ENCODE measurements at places on chromosomes 6 and 20.
A peak's percentile ranks its signal among the peaks of the same experiment; 100 is the strongest.

- DNase-seq, result no peak
Measured at GRCh38 chr6:42974919-42975505, 4.0 kb downstream of the PEX6 start.

- no peak for DNase-seq
Measured at GRCh38 chr20:12256806-12257205, 339.1 kb downstream of the BTBD3 start.

GRCh38 chr20:10074513-10074912 lies 39.7 kb downstream of the ANKEF1 start:
- DNase-seq, result no peak

GRCh38 chr20:61561111-61561830 lies 309.2 kb downstream of the CDH4 start:
- DNase-seq, result no peak

DNA sequence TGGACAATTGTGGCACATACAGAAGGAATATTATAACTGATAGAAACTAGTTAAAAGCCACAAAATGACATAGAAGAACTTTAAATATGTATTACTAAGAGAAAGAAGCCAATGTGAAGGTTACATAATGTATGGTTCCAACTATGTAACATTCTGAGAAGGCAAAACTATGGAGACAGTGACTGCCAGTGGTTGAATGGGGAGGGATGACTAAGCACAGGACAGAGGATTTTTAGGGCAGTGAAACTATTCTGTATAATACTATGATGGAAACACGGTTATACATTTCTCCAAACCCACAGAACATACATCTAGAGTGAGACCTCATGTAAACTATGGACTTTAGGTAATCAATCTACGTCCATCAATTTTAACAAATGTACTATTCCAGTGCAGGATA lies 22.4 kb downstream of the SYNCRIP start:
- DNase-seq, result no peak

DNA sequence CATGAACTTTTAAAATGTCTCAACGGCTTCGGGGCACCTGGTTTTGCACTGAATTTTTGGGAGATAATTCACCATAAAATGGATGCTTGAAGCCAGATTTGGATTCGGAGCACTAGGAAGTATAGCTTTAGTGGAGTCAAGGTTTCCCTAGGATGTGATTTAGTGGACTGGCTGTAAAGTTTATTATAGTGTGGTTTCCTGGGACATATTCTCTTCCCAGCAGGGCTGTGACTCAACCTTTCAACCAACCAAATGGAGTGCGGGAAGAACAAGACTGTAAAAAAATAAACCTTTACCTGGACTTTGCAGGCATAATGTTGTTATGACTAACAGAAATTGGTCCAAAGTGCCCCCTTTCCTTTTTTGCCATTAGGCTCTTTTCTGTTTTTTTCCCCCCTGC lies 327.4 kb upstream of the MAN1A1 start:
- DNase-seq, result no peak

DNA sequence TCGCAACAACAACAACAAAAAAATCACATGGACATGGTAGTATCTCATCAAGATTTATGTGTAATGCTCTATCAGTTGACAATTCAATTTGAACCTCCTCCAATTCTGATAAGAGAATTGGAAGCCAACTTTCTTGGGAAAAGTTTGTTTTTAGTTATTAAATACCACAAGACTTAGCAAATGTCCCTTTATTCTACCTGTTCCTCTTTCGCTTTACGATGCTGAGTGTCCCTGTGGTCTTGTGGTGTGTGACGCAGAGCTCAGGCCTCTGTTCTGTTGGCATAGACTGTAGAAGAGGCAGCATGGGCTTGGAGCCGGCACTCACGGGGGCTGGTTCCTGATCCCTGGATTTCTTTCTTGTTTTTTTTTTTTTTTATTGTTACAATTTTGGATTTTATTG lies 76.7 kb downstream of the PSMB1 start:
- no peak for DNase-seq

GRCh38 chr6:122621638-122622037 lies 11.4 kb downstream of the PKIB start:
- peak; percentile 83 for DNase-seq

GRCh38 chr6:163207431-163208383 lies 206.8 kb upstream of the QKI start:
- no peak for DNase-seq

- DNase-seq, result no peak
Measured at GRCh38 chr6:6701864-6702263, 113.3 kb downstream of the LY86 start.

- no peak for DNase-seq
Measured at GRCh38 chr6:83190626-83191025, 2.4 kb downstream of the PGM3 start.

- no peak for DNase-seq
Measured at GRCh38 chr6:38175786-38176185, 356.3 kb downstream of the ZFAND3 start.

DNA sequence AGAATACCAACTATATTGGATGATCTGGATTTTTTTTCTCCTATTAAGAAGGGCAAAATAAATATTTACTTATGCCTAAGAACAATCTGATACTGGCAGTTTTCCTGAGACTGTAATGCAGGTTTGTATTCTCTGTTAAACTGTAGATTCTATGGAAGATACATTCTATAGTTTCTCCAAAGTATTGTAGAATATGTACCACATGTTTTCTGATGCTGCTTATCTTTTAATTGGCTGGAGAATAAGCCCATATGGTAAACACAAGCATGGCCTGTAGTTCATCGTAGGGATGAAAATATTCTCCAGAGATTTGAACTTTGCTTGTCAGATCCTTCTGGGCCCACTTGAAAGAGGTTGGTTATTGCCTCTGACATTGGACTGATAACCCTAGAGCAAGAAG lies 99.1 kb downstream of the CENPW start:
- DNase-seq, result no peak

DNA sequence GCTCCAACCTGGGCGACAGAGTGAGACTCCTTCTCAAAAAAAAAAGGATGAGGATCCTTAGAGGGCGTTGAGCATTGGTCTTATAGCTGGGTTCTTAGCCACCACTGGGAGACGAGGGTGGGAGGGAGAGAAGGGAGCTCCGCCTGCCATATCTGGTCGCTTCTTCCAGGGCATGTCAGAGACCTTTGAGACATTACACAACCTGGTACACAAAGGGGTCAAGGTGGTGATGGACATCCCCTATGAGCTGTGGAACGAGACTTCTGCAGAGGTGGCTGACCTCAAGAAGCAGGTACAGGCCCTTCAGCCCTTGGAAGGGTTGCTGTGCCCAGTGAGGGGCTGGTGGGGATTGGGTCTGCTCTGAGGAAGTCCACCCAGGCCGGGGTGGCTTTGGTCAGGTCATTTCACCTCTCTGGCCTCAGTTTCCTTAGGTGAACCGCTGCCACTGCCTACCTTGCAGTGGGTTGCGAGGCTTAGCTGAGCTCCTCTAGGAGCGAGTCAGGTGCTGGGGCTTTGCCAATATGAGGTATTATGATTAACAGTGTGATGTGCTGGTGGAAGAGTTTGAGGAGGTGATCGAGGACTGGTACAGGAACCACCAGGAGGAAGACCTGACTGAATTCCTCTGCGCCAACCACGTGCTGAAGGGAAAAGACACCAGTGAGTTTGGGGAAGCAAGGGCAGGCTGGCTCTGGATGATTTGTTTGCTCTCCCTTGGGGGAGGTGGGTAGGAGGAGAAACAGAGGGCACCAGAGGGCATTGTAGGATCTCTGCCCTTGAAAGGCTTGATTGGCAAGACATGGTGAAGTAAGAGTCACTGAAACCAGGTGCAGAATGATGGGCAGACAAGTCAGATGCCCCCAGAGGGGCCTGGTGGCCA lies 8.5 kb downstream of the CNPY3 start:
- DNase-seq, result no peak

- DNase-seq, result no peak
Measured at GRCh38 chr20:49313283-49313682, 35.4 kb upstream of the ZNFX1 start.

GRCh38 chr6:124423621-124424020 lies 538.6 kb upstream of the RNF217 start:
- DNase-seq, result no peak

- DNase-seq, result no peak
Measured at GRCh38 chr6:125888989-125889656, 67.4 kb upstream of the HINT3 start.

DNA sequence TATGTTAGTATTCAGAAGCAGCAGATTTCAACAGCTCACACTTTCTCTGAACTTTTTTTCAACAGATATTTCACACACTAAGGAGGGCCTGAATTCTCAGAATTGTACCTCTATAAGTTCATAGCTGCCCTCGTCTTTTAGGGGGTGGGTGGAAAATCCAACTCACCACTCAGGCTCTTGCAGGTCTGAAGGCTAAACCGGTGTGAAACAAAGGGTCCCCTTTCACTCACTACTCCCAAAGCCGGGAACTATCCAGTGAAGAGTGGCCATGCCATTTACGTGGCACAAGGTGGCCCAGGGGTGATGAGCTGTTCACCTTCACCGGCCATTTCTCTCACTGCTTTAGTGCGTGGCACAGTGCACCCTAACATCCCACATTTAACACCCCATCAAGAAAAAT lies 24.2 kb downstream of the TBC1D7 start:
- DNase-seq, result no peak

DNA sequence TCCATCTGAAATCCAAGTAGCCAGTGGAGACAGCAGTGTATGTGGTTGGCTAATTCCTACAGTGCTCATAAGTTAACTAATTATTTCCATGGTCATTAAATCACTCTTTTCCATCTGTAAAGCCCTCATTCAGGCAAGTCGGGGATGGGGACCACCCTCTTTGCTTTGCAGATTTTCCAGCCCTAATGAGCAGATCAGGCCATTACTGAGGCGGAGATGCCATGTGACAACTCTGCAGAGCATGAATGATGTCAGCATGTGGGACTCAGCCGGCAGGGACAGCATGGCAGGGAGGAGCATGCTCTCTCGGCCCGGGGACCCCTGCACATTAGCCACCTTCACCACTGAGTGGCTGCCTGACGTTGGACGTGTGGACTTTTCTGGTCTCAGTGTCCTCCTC lies 623.3 kb upstream of the CDH4 start:
- DNase-seq, result no peak

GRCh38 chr20:38590676-38591473 lies 9.9 kb downstream of the ADIG start:
- no peak for DNase-seq

GRCh38 chr6:36751091-36751490 lies 53.5 kb downstream of the RAB44 start:
- DNase-seq, result no peak

DNA sequence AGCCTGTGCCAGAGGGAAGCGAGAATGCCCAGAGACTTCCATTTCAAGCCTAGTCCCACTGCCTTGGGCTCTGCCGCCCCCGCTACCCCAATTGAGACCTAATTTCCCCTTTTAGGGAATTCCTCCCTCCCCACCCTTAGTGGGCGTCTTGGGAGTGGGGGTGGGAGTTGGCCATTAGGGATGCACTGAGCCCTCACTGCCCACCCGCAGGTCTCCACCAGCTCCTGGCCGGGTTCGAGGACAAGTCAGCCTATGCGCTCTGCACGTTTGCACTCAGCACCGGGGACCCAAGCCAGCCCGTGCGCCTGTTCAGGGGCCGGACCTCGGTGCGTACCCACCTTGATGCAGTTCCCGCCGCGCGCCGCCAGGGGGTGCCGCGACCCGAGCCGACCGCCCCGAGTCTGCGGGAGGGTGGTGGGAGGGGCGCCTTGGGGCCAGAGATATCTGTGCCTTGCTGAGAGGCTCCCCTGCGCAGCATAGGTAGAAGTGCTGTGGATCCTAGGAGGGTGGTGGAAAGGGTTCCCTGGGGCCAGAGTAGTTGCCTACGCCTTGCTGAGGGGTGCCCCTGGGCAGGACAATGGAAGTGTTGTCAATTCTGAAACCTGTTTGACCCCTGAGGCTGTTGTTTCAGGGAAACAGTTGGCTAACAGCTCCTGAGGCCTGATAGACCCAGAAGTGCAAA lies 9.2 kb downstream of the ITPA start:
- DNase-seq, result peak; percentile 72

GRCh38 chr6:105678516-105678915 lies 275.6 kb upstream of the PREP start:
- no peak for DNase-seq

DNA sequence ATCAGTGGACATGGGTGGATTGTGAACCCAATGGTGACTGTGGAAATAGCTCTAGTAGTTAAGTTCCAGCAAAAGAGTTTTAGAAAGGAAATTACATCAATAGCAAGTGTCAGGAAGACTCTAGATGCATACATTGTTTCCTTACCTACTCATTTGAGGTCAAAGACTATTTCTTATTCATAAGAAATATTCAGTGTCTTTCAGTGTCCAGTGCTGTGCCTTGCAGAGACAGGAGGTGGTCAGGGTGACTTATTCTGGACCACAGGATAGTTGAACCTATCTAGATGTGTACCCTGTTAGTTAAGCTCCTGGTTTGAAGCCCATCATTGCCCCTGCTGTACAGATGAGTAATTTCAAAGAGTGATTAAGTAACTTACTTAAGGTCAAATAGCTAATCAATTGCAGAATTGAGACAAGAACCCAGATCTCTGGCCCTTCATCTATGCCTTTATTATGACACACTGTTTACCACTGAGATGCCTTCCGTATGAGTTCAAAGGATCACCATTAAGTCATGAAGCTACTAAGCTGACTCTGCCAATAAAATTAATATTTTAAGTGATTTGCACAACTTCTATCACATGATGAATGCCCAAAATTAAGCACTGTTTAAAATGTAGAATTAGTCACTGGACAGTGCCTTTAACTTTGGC lies 136.1 kb downstream of the PDSS2 start:
- no peak for DNase-seq

- DNase-seq, result no peak
Measured at GRCh38 chr6:137882225-137882961, 15.3 kb downstream of the TNFAIP3 start.

- DNase-seq, result no peak
Measured at GRCh38 chr6:91681296-91681695, 1094.4 kb upstream of the MAP3K7 start.

GRCh38 chr20:54535033-54535432 lies 59.6 kb downstream of the DOK5 start:
- no peak for DNase-seq

GRCh38 chr6:110063594-110064263 lies 85.6 kb downstream of the GPR6 start:
- no peak for DNase-seq

DNA sequence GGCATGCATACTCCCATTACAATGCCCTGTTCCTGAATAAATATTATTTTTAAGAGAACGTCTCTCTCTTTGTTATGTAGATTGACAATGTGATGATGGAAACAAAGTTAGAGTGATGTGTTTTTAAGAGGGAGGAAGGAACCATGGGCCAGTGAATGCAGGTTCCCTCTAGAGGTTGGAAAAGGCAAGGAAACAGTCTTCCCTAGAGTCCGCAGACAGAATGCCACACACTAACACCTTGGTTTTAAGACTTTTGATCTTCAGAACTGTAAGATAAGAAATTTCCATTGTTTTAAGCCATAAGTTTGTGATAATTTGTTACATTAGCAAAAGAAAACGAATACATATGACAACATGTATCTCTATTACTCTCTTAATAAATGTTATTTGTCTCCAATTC lies 4.7 kb upstream of the CENPW start:
- DNase-seq, result no peak
